ENCODE measurements at places on chromosomes 13 and 19. TPM values are rescaled to one million over a fixed set of nuclear protein-coding genes. Genes with fewer than 3 reads are reported as not detected.
A peak's percentile ranks its signal among the peaks of the same experiment; 100 is the strongest.

- no peak for DNase-seq
These were observed 384.8 kb downstream of the ITGBL1 start for GRCh38 chr13:101837288-101837687.

GRCh38 chr13:26847281-26847680, 86.7 kb upstream of the GPR12 start:
- no peak for DNase-seq

DNA sequence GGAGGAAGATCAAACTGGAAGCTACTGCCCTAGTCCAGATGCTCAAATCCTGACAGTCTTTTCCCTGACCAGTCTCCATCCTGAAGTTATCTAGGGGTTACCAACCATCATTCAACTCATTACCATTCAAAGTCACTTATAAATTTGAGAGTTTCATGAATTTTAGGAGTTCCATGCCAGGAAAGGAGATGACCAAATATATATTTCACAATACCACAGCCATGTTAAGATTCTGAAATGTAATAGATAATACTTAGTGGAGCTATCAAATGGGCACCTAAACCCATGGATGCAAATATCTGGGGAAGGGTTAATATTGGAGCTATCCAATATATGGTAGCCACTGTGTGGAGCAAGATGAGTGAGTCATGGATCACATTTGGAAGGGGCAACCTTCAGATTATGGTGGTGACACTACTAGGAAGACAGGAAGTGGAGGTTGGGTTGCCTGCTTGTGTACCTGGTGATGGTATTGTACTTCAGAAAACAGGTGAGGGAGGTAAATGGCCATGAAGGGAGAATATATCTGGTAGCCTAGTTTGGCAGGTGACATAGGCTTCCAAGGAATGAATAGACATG, 18.7 kb downstream of the ZNF586 start:
- no peak for DNase-seq

GRCh38 chr13:28641600-28641926, 17.4 kb upstream of the POMP start:
- no peak for DNase-seq

GRCh38 chr19:40035996-40036395, 20.0 kb downstream of the ZNF780B start:
- DNase-seq = peak; percentile 25

DNA sequence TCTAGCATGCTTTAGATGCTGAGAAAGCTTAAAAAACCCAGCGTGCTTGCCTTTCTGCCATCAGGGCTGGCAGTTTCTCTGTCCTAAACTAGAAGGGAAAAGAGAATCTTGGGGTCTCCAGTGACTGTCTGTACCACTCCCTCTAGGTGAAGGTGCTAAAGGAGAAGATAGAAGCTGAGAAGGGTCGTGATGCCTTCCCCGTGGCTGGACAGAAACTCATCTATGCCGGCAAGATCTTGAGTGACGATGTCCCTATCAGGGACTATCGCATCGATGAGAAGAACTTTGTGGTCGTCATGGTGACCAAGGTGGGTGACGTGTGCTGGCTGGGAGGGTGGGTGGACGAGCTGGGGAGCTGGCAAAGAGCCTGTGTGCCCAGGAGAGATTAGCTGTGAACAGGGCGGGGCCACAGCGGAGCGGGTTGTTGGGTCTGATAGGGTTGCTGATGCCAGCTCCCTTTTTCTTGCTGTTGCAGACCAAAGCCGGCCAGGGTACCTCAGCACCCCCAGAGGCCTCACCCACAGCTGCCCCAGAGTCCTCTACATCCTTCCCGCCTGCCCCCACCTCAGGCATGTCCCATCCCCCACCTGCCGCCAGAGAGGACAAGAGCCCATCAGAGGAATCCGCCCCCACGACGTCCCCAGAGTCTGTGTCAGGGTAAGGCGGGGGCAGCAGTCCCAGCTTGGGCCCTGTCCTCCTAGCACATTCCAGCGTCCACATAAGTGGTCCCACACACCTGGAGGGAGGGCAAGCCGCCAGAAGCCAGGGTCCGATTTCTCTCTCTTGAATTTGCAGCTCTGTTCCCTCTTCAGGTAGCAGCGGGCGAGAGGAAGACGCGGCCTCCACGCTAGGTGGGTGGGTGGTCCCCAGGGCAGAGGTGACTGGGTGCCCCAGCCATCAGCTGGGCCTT, 2.3 kb downstream of the RAD23A start:
- no peak for DNase-seq

The KLK1 gene
- not detected for total RNA-seq

- no peak for DNase-seq
These were observed 48.8 kb upstream of the TPM4 start for GRCh38 chr19:16027528-16027927.

- DNase-seq = no peak
These were observed 39.9 kb downstream of the DOCK9 start for GRCh38 chr13:98937911-98938381.

DNA sequence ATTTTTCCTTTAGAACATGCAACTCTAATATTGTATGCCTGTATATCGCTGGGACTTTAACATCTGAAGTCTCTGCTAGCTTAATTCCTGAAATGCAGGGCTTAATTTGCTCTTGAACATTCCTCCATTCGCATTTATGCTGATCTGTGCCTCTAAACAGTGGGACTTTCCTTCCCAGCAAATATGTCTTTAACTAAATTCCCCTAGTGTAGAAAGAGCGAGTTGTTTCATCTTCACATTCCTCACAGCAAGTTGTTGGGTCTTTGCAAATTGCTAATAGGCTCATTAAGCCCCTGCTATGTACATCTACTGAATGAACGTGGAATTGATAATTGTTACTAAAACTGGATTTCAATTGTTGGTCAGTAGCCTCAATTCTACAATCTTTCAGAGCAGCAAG, 118.4 kb upstream of the OBI1 start:
- DNase-seq = no peak

The ATXN8OS gene
- not detected for total RNA-seq

DNA sequence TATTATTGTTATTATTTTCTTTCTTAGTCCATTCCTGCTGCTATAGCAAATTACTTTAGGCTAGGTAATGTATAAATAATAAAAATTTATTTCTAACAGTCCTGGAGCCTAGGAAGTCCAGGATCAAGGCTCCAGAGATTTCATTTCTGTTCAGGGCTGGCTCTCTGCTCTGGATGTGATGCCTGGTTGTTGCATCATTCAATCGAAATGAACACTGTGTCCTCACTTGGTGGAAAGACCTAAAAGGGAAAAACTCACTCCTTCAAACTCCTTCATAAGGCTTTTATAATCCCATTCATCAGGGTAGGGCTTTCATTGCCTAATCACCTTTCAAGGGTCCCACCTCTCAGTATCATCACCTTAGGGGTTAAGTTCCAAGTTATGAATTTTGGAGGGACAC, 395.0 kb downstream of the EFNB2 start:
- no peak for DNase-seq

- DNase-seq = peak; percentile 77
These were observed 299.7 kb downstream of the DLEU7 start for GRCh38 chr13:50543782-50544181.

DNA sequence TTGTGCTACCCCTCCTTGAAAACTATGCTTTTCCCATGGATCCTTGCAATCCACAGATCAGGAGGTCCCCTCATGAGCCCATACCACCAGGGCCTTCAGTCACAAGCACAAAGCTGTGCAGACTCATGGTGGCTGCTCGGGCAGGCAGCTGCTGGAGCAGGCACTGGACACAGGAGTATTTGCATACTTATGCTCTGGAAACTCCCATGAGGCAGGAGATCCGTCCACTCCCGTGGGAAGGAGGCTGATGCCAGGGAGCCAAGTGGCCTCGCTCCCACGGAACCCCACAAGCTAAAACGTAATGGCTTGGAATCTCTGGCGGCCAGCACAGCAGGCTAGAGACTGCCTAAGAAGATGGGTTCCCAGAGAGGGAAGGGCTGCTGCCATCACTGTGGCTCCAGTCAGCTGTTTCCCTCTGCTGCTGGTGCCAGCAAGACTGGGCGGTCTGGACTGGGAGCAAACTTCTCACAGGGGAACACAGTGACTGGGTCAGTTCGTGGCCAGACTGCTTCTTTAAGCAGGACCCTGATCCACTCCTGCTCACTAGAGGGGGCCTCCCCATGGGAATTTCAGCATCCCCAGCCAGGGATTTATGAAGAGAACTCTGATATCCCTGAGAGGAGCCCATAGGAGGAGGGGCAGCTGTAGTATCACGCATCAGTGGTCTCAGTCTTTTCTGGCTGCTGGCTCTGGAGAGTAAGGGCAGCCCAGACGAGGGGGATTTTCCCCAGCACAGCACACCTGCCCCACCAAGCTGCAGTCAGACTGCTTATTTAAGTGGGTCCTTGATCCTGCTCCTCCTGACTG, 370.3 kb upstream of the ATXN8OS start:
- DNase-seq = no peak

All from RPMI7951 (cell line).